ENCODE measurements at places on chromosomes 12 and 14.

DNA sequence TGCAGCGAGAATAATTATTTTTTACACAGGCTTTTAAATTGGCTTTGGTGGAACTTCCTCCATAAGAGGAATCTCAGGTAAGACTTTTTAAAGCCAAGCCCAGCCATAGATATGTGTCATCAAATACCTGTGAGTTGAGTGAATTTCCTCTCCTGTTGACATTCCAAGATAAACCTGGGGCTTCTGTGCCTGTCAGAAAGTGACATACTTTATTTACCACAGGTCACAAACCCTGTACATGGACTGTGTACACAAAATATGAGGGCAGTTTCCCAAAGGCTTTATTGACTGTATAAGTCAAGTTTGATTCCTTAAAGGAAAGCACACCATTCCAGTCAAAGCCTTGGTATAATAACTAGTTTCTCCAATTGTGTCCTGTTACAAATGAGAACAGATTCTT lies 25.9 kb upstream of the SRSF5 start:
- no peak for DNase-seq

DNA sequence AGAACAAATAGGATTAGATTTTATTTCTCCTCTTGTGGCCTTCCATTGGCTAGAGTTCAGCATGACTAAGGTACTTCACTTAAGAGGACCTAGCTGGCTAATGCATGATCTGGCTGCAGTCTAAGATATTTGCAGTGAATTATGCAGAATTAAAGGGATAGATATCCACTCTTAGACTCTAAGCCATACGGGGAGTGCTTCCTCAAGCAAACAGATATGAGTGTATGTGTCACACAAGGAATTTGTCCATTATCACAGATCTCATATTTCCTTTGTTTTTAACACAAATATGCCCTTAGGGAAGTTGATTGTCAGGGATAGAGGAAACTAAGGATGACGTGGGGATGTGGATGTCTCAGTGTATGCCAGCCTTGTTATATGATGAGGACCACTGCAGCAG lies 88.1 kb upstream of the DHRS4 start:
- no peak for DNase-seq

GRCh38 chr14:103070971-103071542 lies 13.0 kb upstream of the LBHD2 start:
- DNase-seq, result no peak

- no peak for DNase-seq
Measured at GRCh38 chr14:54564071-54564867, 2.7 kb upstream of the SAMD4A start.

GRCh38 chr14:49994951-49995561 lies 102.2 kb downstream of the ARF6 start:
- DNase-seq, result no peak

Measured in hypothalamus (tissue), 51 donors.